ENCODE measurements at places on chromosomes 6 and 20.
A peak's percentile ranks its signal among the peaks of the same experiment; 100 is the strongest.

GRCh38 chr6:4134841-4135664, at the start of gene ECI2:
Gene ECI2 (minus strand): TSS chr6:4135575. CDS start chr6:4135560, 15 bp downstream.
- DNase-seq, result peak; percentile 40

- no peak for DNase-seq
These were observed 43.7 kb downstream of the TM9SF4 start for GRCh38 chr20:32153156-32153665.

GRCh38 chr20:14820771-14821170, 483.4 kb upstream of the FLRT3 start:
- no peak for DNase-seq

DNA sequence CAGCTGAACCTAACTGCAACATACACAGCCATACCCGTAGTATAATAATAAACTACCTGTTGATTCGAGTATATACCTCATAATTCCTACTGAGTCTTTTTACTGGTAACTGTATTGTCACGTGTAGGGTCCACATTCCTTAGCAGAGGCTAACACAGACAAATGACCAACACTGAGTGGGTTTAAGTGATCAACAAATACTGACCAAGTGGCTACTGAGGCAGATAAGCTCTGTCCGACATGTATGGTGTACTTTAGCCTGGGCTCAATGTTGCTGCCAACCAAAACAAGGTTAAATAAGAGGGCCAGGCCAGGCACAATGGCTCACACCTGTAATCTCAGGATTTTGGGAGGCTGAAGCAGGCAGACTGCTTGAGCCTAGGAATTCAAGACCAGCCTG, 12.7 kb downstream of the ELOVL5 start:
- DNase-seq, result no peak

DNA sequence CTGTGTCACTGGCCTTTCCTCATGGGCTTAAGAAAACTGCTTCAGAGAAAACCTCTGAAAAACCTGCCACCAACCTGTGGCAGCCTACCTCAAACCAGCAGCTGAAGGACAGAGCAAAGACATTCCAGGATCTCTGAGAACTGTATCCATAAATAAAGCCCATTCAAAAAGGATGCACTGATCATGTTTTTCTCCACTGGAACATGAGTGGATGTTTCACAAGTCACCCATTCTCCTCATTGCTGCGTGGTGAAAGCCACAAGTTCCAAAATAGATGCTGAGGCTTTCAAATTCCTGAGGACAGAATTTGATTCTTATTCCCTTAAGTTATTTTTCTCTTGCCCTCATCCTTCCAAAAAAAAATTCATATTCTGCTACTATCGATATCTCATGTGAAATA, 280.6 kb downstream of the KHDC1L start:
- DNase-seq, result no peak

- no peak for DNase-seq
These were observed 39.5 kb downstream of the SLC24A3 start for GRCh38 chr20:19251958-19252357.

DNA sequence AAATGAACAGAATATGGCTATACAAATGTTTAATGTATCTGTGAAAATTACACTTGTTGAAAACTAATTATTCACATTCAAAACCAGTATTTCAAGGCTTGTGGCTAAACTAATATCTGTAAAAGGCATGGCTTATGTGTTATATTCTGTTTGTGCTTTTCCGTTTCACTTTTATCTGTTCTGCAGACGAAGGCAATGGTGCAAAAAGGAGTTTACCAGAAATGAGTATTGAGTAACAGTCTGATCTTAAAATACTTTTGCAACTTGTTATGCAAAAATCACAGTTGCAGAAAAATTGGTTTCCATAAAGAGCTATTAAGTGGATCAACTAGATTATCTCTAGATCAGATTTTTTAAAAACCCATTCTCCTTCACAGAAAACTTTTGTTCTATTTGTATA, 9.4 kb upstream of the STX11 start:
- DNase-seq, result no peak

- DNase-seq, result peak; percentile 64
These were observed 768 bp upstream of the FYN start for GRCh38 chr6:111874025-111874415.

DNA sequence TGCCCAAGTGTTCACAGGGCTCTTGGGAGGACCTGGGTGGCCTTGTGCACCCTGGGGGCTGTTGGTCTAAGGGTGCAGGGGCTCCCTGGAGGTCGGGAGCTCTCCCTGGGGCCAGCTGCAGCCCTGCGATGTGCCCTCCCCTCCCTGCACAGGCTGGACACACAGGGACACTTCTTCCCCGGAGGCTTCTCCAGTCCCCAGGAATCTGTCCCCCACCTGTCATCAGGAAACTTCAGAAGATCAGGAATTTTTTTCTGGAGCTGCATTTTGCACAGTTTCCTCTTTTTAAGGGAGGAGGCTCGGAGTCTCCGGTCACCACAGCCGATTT, 66.9 kb upstream of the BHLHE23 start:
- DNase-seq, result no peak

GRCh38 chr20:37980876-37981275, 52.4 kb downstream of the TTI1 start:
- no peak for DNase-seq

- DNase-seq, result no peak
These were observed 103.7 kb downstream of the PDSS2 start for GRCh38 chr6:107355659-107356058.

DNA sequence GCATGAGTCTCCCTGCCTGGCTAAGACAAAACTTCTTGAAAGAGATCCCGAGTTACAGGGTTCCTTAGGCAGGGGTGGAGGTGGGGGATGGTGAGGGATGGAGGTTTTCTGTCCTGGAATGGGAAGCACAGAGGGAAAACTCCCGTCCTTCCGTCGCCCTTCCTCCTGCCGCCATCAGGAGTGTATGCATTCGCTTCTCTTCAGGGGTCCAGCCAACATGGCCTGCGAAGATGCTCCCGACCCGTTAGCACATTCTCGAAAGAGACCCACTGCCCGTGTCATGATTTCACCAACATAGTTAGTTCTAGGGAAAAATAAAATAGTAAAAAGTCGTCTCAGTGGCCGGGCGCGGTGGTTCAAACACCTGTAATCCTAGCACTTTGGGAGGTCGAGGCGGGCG, 37.1 kb downstream of the KIF25 start:
- DNase-seq, result no peak

DNA sequence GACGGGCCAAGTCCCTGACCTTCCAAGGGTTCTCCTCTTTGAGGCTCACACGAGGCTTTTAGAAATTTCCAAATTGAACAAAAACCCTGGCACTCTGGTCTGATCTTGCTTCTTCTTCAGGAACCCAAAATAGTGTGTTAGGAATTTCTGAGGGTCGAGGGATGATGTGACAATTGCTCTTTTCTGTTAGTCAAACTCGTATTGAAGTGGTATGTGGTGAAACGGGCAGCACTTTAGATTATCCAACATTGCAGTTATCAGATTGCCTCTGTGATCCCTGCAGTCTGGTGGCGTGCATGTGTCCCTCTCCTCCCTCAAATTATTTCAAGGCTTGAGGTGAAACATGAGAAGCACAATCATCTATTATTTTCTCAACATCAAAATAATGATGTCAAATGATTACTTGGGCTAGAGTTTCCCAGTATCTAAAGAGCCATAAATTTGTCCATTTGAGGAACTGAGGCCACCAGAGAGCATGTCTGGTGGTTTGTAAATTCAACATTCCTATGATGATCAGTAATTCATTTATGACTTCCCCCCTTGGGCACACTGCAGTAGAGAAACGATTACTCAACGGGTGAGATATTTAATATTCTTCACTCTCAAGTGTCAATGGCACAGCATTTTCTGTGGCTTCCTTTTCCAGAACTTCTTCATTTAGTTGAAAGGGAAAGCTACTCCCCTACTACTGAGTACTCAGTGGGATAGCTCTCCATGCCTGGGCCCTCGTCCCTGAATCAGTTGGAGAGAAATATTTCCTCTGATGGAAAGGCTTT, 308.6 kb upstream of the MAP3K7 start:
- DNase-seq, result no peak

DNA sequence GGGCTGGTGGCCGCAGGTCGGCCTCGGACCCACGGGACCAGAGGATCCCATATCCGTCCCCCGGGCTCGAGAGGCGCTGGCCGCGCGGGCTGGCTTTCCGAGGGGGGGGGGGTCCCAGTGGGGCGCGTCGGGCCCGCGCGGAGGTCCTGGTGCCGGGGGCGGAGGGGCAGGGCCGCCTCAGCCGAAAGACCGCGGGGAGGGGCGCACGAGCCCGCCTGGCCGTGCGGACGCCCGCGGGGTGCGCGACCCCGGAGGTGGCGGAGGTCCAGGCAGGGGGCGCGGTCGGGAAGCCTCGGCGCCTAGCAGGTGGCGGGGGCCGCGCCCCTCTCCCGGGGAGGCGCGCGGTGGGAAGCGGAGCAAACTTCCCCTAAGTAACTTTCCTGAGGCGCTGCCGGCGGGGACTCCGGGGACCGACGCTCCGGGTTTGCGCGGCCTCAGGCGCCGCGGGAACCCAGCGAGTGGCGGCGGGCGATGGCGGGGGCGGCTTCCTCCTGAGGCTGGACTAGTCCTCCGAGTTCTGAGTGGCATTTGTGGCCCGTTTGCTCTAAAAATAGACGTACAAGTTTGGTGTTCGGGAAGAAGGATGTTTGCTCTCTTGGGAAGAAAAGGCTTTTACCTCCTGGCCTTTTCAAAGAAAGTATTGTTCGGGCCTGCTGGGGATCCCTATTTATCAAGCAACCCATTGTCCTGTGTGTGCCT, 26.5 kb upstream of the BTBD3 start:
- no peak for DNase-seq

- no peak for DNase-seq
These were observed 51.5 kb upstream of the EPB41L1 start for GRCh38 chr20:36102809-36103596.

DNA sequence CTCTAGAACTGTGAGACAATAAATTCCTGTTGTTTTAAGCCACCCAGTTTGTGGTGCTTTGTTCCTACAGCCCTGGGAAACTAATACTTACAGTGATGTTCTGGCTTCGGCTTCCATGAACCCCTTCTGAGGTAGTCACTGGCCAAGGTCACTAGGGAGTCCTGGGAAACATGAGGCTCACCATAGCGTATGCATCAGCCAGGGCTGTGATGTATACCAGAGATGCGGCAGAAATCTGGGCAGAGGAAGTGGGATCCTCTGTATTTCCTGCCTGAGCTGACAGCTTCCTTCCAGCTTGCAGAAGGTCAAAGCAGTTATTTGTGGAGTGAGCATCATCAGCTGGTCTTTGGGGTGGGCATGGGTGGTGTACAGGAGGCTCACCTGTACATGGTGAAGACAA, 27.9 kb downstream of the KAT14 start:
- DNase-seq, result no peak

DNA sequence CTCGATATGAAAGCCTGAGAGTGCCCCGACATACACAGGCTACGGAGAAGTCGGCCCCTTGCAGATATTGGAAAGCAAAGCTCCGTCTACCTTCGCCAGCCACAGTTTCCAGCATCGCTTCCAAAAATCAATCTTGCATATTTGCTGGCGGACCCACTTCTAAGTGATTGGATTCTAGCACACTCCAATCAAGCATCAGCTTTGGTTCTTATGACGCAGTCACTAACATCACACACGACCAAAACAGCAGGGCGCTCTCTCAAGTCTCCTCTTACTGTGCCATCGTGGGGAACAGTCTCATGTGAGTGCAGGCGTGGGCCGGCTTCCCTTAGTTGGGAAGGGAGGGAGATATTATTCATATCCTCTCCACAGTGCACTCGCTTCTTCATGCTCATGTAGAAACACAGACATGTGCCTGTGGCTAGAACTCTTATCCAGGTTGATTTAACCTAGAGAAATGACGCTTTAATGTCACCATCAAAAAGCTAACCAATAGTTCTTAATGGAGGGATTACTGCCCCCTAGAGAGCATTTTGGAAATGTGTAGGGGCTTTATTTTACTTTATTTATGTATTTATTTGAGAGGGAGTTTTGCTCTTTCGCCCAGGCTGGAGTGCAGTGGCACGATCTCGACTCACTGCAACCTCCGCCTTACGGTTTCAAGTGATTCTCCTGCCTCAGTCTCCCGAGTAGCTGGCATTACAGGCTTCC, 229.8 kb downstream of the SOD2 start:
- DNase-seq, result no peak

DNA sequence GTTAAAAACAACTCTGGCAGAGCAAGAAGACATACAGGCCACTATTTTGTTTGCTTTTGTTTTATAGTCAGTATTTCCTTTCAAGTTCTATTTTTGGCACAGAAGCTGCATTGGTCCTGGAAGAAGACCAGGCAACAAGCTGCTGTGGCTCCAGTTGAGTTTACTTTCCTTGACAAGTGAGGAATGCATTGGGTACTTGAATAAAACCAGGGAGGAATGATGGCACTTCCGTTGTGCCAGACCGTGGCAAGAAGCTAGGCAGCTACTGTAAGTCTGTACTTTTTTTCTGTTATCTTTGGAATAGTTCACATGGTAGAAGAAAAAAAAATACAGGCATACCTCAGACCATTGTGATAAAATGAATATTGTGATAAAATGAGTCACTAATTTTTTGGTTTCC, 66.3 kb downstream of the NCOA3 start:
- DNase-seq, result no peak

GRCh38 chr6:72761761-72762160, 139.9 kb downstream of the KCNQ5 start:
- no peak for DNase-seq

- DNase-seq, result no peak
These were observed 51.2 kb downstream of the CD164 start for GRCh38 chr6:109331081-109331480.

DNA sequence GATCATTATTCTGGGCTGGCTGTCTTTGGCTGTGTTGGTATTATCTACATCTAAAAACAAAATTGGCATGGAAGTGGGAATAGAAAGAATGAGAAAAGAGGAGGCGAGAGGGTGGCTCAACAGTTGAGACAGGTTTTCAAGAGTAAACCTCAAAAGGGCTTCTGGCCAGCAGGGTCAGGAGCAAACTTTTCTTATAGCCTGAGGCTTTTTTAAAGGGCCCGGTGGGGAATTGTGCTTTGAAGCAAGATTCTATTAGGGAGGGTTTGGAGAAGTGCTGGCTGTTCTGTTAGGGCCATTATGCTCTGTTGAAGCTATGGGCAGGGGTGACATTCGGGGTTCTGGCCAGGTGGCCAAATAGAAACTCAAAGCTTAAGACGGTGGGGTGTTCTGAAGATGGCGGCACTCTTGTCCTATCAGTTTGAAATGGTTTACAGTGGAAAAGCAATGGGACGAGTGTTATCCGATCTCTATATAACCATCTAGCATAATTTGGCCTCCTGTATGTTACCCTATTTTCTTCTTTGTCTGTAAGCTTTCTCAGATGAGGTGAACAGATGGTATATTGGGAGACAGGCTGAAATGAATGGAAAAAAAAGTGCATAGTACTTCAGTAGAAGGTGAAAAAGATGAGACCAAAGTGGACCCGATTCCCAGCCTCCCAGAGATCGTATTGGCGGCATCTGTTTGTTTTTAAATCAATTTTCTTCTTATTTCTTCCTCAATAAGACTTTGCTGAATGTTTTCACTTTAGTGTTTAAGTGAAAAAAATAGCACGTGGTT, 132.1 kb upstream of the CNR1 start:
- no peak for DNase-seq

DNA sequence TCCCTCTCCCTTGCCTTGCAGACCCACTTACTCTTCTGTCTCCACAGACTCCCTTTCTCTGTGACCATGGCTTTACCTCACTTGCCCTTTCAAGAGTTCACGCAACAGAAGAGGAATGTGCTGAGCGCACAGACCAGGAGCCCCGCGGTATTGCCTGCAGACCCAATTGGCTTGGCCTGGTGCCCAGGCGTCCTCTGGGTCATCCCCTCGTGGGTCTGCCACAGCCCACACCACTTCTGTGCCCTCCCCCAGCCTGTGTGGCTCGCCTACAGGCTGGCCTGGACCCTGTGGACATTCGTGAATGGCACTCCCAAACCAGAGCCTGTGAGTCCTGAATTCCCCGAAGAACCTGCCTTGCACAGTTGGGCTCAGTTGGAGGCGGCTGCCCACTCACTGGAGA, 15.3 kb upstream of the NINL start:
- DNase-seq, result no peak

GRCh38 chr6:1580109-1580508, 29.6 kb upstream of the FOXC1 start:
- DNase-seq, result no peak

All from CD4-positive, alpha-beta T cell treated with Interleukin-6 at 100 ng/mL for 8 hours (primary cell).